ENCODE measurements at places on chromosomes 13 and 19.

GRCh38 chr19:19145281-19145680 is 7.0 kb upstream of the TMEM161A start:
- DNase-seq, result no peak

- no peak for DNase-seq
Observed at GRCh38 chr19:35533201-35533821, at the start of gene GAPDHS. Gene GAPDHS (plus strand): TSS chr19:35533456. CDS start chr19:35533528, 72 bp downstream.

- no peak for DNase-seq
Observed at GRCh38 chr19:39428283-39429112, 7.3 kb downstream of the RPS16 start.

GRCh38 chr19:13588957-13589833 is 82.9 kb upstream of the CACNA1A start:
- peak; percentile 75 for DNase-seq

DNA sequence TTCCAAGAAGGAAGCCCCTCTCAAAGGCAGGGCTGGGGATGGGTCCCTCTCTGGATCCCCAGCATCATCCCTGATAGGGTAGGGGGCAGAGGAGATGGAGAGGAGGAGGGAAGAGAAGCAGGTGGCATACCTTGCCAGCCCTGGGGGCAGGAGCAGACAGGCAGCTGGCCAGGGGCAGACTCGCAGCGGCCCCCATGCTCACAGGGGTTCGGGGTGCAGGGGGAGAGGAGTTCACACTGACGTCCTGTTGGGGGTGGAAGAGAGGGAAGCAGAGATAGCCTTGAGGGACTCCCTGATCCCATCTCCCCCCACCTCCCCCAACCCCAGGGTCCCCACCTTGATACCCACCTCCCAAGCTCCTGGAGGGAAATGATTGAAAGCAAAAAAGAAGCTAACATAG is 16.0 kb downstream of the NOTCH3 start:
- no peak for DNase-seq

- no peak for DNase-seq
Observed at GRCh38 chr13:98157188-98157587, 14.3 kb downstream of the FARP1 start.

- DNase-seq, result peak; percentile 87
Observed at GRCh38 chr13:32427852-32428580, at the start of gene N4BP2L1. Gene N4BP2L1 (minus strand): TSS chr13:32428130. CDS start chr13:32428082, 48 bp downstream.

- DNase-seq, result peak; percentile 76
Observed at GRCh38 chr19:4851551-4852290, 15.7 kb downstream of the PLIN3 start.

DNA sequence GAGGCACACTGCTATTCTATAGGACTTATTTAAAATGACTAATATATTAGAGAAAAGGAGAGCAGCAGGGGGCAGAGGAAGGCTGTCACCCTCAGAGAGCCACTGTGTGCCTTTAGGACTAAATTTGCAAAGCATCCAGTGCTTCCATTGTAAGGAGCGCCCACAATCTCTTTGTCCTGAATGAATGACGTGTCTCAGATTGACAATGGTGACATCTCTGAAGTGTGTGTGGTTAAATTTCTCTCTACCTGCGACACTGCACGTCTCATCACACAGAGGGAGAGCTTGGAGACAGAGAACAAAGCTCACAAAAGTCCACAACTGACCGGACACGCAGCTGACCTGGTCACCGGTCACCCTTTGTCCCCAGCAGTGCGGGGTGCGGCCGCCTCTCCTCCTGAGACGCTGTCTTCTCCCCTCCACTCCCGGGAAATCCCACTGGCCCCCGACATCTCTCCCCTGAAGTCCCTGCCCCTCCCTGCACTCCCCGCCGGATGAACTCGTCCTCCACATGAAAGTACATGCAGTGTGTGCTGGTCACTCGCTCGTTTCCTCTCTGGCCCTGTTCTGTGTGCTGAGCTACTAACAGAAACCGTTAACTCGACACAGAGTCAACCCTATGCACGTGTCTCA is 107.2 kb downstream of the RAB20 start:
- no peak for DNase-seq

DNA sequence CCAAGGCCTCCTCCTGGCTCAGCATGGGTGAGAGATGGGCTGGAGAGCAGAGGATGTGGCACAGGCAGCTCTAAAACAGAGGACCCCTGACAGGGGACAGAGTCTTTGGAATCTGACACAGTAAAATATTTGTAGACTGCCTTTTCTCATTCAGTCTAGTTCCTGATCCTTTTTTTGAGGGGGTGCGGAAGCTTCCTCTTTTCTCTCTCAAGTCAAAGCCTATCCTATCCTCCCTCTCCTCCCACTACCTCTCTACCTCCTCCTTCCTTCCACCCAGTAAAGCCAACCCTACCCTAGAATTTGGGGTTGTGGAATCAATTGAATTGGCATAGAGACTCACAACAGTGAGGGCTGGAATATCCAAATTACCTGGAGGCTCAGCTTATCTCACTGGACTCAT is 82.0 kb downstream of the TEX26 start:
- DNase-seq, result no peak

GRCh38 chr13:46289260-46289955 is 77.7 kb downstream of the LRRC63 start:
- no peak for DNase-seq

DNA sequence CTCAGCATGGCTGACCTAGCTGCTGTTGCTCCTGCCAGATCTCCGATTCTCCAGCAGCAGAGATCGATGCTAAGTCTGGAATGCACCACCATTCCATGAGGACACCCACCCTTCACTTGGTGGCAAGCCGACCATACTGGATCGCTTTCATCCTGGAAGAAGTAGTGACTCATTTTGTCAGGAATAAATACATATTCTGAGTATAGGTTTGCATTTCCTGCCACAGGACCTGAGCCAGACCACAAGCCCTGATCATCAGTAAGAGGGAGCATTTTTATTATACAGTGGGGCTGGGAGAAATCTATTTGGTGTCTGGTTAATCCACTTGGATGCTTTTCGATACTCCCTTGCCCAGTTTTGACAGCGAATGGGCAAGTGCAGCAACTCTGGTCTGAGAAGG is 10.9 kb upstream of the KCTD15 start:
- DNase-seq, result no peak

DNA sequence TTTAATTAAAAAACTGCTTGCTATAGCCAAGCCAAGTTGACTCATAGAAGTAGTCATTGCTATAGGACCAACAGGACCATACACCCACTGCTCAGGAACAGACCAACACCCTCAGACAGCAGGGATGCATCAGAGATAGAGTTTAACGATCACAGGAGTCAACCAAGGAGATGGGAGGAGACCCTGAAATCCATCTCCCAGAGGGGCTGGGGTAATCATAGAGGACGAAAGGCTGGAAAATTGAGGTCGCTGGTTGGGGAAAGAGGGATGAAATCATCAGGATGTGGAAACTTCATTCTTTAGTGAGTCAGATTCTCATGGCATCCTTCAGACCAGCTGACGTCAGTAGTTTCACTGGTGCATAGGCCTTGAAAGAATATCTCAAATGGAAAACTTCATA is 160.4 kb upstream of the GPC6 start:
- no peak for DNase-seq

DNA sequence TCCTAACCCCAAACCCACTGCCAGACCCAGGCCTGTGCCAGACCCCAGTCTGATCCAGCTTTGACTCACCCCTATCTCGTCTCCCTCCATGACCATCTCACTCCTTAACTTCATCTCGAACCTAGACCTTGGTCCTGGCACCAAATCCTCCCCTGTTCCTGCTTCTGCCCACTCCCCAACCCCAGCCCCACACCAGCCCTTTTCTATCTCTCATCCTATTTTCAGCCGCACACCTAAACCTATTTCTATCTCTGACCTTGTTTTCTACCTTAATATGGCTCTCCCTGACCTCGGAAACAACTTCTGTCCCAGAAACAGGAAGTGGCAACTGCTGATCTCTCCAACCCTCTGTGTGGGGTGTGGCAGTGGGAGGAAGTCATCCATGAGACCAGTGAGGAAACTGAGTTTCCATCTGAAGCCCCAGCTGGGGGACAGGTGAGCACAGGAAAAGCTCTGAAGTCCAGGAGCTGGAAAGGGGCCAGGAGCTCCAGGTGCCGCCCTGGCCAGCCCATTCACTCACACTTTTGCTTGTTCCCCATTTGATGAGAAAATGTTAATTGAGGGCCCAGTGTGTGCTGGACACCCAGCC is 13.7 kb downstream of the PTH2 start:
- DNase-seq, result no peak

- peak; percentile 77 for DNase-seq
Observed at GRCh38 chr19:7680606-7681339, at the start of gene TRAPPC5. Gene TRAPPC5 (plus strand): TSS chr19:7680833. CDS start chr19:7682254, 1,421 bp downstream.

GRCh38 chr13:44752164-44752563 is 176.0 kb upstream of the TSC22D1 start:
- DNase-seq, result no peak
